Hippocampal formation (tissue), 2 donors: ENCODE measurements at places on chromosomes 3 and 15.

DNA sequence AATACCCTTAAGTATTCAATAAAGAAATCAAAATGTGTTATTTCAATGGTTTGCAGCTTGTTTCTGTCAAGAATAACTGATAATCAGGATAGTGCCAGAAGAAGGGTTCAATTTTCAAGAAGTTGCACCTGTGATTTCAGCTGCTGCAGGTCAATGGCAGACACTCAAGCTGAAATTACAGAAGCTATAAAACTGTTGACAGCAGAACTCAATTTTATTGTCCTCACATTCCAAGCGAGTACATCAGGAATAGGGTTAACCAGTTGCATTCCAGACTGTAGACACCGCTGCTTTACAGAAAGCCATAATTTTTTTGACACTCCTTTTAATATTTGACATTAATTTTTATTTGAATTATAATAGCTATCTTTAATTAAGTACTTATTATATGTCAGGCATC is 364.1 kb downstream of the CGGBP1 start:
- no peak for DNase-seq

DNA sequence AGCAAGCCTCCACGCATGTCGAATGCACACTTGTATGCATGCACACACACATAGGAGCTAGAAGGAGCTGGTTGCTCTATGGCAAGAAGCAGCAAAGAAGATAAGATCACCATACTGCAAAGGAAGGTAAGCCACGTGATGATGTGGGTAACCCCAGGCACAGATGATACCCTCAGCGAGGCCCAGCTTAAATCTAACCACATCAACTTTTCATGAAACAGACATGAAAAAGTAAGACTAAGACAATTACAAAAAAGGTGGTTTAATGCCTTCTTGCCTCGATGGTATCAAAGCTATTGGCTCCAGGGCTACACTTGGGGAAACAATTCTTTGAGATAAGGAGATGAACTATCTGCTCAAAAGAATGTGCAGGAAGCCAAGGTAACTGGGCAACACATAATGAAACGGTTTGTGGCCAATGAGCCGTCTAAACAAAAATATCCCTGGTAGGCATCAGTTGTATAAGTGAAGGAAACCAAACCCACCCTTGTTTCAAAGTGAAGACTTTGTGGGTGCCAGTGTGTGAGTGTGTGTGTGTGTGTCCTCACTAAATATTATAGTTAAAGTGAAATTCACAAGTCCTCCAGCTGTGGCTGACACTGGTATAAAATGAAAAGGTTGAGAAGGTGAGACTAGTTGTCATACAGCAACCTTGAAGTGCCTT is 365.7 kb upstream of the ICE2 start:
- DNase-seq: no peak

DNA sequence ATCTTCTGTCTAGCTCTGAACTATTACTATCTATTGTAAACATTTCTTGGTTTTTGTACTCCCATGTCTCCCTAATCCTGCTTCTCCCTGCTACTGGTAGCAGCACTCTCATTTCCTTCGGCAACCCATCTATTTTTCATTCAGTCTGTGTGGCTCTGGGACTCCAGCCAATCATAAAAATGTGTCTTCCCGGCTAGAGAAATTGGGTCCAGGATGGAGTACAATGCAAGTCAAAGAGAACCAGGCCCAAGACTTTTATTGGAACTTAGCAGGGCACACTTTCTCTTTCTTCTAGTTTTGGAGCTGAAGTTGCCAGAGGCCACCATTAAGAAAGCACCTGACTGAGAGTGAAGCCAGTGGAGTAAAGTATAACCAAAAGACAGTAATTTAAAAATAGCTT is 22.8 kb upstream of the ARHGEF26 start:
- no peak for DNase-seq

DNA sequence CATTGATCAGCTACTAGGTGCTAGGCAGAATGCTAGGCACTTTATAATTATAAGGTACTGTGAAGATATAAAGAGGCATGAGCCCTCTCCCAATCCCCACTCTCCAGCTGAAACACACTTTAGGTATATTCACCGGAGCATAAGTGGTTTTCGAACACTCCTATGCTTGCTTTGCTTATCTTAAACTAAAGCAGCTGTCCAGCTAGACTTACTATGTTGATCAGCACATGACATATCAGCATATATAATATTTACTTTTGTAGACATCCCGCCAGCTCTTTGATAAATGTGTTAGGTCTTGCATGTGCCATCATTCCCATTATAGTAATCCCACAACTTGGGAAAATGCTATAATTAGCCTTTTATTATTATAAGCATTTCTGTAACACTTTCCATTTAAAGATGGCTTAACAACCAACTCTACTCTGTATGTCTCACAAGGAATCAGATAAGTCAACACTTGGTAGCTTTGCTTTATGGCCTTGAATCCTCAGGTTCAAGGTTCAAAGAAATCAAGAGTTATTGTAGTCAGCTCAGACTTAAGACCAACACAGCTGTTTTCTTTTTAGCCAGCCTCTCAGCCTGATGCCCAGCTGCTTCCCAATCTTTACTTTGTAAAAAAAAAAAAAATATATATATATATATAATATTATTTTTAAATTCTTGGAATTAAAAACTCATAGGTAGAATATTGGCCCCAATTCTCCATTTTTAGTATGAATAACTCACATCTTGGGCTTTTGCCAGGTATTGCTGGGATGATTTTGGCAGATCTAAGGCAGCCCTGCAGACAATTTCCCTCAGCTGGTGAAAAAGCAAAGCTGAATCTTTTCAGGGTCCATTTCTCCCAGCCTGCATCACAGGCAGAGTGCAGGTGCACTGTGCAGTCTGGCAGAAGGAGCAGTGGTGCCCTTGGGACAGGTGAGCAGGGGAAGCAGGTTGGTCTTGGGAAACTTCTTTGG is 104.2 kb downstream of the THRB start:
- no peak for DNase-seq

- no peak for DNase-seq
Observed at GRCh38 chr3:142237891-142238290, 12.5 kb upstream of the GK5 start.

DNA sequence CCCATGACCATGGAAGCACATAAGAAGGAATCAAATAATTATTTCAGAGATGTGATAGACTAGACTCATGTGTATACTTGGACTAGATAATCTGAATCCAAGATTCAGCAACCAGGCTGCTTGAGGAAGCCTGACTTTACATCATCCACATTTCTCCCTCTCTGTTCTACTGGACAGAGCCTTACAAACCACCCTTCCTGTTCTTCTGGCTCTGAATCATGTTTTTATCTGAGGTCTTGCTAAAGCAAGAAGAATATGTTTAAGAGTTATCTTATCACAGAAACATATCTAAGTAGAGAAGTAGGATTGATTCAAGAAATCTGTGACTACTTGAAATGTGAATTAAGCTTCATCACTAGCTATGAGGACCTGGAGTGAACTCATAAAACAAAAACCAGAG is 71.1 kb upstream of the SLC24A5 start:
- no peak for DNase-seq

- no peak for DNase-seq
Observed at GRCh38 chr15:39236375-39236774, 344.5 kb upstream of the THBS1 start.

DNA sequence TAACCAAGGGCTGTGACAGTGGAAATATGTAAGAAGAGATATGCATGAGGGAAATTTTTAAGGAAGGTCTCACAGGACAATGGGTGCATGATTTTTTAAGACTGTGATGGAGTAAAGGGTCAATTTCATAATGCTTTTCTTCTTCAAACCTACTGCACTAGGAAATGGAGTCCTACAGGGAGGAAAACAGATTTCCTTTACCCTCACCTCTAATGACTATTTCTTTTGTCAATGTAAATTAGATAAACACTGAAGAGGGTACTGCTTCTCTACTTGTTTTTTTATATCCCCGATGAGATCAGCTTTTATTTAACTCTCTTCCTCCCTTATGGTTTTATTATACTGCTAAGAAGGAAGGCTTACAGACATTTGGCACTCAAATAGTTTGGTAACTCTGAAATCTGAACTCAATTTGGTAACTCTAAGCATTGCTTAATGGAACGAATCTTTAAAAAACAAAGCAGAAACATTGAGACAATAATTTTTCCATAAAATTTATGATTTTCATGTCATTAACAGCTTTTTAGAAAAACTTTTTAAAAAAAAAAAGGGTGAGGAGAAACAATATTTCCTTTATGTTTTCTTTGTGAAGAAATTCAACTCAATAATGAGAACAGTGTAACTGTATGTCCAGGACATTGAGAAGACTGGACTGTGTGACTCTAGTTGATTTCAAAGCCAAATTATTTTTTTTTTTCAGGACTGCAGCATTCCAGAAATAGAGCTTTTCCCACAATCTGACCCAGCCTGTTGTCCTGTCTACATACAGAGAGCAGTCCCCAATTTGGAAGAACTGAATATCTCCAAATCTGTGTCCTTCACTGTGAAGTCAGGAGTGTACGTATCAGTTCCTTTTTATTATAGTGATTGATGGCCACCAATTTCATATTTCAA is 64.4 kb downstream of the CRYBG3 start:
- no peak for DNase-seq

DNA sequence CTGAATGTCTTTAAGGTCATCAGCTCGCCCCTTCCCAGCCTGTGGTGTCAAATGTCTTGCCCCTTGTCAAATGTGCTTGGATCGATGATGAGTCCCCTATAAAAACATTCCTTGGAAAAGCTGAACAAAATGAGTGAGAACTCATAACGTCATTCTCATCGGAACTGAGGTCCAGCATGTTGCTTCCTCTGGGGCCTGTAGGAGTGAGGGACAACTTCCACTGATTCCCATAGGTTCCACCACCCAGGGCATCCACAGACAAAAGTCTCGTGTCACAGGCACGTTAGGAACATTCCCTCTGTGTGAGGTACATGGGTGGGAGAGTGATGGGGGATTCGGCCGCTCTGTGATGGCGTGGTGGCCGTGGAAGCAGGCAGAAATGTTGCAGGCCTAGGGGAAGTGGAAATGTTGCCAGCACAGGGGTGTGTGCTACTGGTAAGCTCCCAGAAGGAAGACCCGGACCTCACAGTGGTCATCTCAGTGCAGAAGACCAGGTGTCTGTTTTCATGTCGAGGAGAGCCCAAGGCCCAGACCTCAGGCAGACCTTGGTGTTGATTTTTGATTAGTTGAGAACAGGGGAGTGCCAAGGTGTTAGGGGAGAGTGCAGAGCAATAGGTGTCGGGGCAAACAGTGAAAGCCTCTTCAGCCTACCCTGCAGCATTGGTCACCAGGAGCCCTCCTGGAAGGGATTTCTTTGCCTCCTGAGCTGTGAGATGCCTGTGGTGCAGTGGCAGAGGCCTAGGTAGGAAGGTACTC is 96.8 kb downstream of the SNRPN start:
- DNase-seq: no peak

DNA sequence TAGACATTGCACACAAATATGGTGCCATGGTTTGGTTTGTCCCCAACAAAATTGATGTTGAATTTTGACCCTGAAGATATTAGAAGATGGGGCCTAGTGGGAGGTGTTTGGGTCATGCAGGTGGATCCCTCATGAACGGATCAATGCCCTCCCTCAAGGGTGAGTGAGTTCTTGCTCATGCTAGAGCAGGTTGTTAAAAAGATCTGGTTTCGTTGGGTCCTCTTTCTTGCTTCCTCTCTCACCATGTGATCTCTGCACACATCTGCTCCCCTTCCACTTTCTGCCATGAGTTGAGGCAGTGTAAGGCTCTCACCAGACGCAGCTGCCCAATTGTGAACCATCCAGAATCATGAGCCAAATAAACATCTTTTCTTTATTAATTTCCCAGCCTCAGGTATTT is 87.8 kb upstream of the MDFIC2 start:
- no peak for DNase-seq

- no peak for DNase-seq
Observed at GRCh38 chr3:50215529-50215928, 10.5 kb downstream of the SLC38A3 start.

DNA sequence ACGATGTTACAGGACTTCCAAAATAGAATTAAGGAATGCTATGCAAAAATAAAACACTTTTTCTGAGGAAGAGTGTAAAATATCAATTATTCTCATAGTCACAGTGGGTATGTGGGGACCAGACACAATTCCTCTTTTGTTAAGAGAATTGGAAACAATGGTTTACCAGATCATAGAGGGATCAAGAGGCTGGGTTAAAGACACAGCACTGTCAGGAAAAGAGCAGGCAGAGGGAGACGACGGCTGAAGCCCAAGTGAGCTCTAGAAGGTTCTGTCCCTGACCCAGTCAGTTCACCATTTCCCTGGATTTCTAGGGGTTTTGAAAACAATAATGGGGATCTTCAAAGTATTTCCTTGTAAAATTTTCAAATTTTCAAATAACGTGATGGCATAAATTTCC is 54.0 kb upstream of the POLR2M start:
- DNase-seq: peak; percentile 56

DNA sequence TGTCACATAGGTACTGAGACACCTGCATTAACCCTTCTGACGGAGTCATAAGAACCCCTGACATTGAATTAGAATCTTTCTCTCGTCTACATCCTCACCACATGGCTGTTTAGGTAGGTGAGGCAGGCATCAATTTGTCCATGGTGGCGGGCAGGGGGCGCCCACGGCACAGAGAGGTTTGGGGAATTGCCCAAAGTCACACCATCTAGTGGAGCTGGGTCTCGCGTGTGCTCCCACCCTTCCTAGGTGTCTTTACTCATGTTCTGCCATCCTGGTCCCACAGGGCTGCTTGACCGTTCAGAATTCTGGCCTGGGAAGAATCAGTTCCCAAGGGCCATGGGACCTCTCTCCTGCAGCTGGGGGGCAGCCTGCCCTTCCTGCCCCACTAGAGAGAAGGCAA is 14.7 kb upstream of the DLL4 start:
- DNase-seq: no peak

GRCh38 chr3:143016321-143016972 is 15.1 kb downstream of the U2SURP start:
- DNase-seq: peak; percentile 7

DNA sequence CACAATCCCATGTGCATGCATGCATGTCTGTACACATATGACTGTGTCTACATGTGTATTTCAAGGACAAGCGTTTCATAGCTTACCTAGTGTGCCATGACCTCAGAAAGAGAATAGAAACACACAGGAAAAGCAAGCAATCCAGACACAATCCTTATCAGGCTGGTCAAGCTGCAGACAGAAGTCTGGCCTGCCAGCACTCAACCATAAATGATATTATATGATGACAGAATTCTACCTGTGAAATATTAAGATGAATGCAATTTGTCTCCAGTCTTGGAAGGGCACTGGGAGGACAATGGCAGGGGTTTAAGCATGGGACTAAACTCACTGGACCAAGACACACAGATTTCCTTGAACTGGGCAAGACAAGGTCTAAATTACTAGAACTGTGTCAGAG is 50.9 kb upstream of the ARL6 start:
- no peak for DNase-seq

- no peak for DNase-seq
Observed at GRCh38 chr15:58568157-58568571, 136.4 kb downstream of the LIPC start.

DNA sequence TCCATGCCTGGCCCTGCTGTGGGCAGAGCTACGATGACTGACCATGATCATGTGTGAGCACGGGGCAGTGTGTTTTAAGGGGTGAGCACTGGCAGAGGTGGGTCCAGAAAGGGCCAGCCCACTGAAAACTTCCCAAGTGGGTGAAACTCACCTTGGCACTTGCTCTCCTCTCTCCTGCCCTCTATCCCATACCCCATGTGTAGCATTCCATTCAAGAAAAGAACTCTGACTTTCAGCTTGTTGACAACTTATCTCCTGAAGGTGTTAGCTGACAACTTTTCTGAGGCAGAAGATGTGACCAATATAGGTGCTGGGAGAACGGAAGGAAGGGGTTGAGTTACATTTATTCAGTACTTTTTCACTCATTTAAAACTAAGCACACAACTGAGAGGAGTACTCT is 305.2 kb downstream of the RORA start:
- DNase-seq: no peak
